ENCODE measurements at places on chromosomes 5 and 9.

DNA sequence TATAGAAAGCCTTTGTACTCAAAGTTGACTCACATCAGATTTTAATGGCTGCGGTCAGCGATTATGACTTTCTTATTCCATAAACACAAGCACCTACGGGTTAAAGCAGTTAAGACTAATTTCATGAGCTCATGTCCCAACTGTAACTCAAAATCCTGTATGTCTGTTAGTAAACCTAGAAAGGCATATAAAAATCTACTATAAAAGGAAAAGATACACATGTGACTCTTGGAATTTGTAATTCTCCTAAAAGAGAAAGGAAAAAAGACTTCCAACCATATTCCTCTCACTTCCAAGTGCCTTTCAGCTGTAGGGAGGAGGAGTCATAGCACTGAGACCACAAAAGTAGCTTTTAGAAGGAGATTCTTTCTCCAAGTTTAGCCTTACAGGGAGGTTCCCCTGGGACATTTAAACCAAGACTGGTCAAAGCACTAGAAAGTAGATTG, 129.1 kb downstream of the EBF1 start:
- no peak for DNase-seq

- DNase-seq = no peak
Observed at GRCh38 chr5:135208903-135209721, 175.1 kb upstream of the PITX1 start.

GRCh38 chr5:14250748-14251701, 107.9 kb downstream of the TRIO start:
- DNase-seq = no peak

- peak; percentile 61 for DNase-seq
Observed at GRCh38 chr9:137305060-137305797, 3.2 kb upstream of the NRARP start.

- DNase-seq = no peak
Observed at GRCh38 chr9:126861707-126862103, 1.3 kb downstream of the ZBTB34 start.
